ENCODE measurements at places on chromosomes 3 and 15.

- no peak for DNase-seq
These were observed 141.2 kb upstream of the SLCO3A1 start for GRCh38 chr15:91712286-91712685.

DNA sequence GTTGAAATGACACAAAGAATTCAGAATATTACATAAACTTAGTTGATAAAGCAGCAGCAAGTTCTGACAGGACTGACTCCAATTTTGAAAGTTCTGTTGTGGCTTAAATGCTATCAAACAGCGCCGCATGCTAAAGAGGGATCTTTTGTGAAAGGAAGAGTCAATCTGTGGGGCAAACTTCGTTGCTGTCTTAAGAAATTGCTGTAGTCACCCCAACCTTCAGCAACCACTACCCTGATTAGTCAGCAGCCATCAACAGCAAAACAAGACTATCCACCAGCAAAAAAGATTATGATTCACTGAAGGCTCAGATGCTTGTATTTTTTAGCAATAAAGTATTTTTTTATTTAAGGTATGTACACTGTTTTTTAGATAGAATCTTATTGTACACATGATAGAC is 14.2 kb downstream of the CRBN start:
- DNase-seq: no peak

DNA sequence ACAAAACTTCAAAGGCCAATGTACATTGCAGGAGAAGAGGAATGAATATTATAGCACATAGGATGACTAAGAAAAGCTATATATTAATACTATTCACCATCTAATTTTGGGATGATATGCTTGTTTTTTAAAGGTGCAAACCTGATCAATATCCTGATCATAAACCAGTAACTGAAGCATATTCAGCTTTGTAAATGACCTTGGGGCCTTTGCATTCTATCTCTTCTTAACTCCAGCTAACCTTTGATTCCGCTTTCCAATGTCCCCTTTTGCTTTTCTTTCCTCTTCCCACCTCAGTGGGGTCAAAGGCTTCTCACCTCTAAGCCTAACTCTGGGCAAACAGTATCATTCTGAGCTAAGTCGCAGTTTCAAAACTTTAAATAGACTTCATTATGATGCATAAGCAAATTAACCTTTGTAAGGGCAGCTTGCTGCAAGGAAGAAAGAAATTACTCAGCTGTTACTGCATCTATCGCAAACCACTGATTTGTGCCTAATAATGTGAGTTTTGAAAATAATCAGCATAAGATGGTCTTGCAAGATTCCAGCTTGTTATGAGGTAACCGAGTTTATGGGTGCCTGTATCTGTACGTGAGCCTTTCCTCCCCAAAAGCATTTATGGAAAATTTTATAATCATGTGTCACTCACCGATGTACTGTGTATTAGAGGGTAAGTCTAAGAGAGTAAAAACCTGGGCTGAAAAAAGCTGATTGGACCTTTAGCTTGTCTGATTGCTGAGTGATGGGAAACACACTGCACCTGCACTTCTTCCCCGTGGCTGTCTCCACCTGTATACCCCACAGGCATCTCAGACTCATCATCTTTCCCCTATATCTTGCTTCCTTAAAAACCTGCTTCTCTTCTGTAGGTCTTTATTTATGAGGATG is 116.8 kb downstream of the TPRG1 start:
- DNase-seq: no peak

- no peak for DNase-seq
These were observed 24.8 kb upstream of the RHO start for GRCh38 chr3:129503471-129504291.

DNA sequence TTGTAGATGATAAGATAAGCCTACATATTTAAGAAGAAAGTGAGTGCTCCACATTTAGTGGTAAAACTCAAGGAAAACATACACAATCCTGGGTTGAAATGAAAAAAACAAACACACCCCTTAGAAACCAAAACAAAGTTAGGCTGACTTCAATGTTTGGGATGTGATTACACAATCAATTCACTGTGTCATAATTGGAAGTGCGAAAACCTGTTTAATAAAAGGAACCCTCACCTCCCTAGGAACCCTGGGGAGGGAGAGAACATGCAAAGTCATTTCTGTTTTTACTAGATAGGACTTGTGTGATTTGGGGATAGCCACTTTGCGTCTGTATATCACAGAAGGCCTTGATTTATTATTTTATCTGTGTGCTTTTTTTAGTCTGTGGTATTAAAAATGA is 275.0 kb downstream of the NFKBIZ start:
- no peak for DNase-seq

- no peak for DNase-seq
These were observed 33.2 kb downstream of the TRIM69 start for GRCh38 chr15:44769521-44769920.

DNA sequence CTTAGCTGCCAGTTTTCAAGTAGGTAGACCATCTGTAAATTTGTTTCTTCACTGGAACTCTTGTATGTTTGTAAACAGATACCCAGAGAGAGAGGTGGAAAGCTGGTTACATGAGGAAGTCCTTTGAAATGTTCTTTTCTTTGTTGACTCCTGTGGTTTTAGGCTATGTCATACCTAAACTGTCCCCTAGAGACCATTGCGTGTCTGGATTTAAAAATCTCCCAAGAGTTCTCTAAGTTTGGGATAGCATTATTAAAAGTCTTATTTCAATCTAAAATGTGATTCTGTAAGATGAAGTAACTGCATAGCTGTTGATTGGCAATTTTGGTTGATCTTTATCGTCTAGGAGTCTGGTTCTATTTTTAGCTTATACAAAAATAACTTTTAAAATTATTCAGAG is 127.2 kb downstream of the GHSR start:
- no peak for DNase-seq

GRCh38 chr3:44913868-44914468 is 39.6 kb downstream of the TGM4 start:
- DNase-seq: peak; percentile 57

DNA sequence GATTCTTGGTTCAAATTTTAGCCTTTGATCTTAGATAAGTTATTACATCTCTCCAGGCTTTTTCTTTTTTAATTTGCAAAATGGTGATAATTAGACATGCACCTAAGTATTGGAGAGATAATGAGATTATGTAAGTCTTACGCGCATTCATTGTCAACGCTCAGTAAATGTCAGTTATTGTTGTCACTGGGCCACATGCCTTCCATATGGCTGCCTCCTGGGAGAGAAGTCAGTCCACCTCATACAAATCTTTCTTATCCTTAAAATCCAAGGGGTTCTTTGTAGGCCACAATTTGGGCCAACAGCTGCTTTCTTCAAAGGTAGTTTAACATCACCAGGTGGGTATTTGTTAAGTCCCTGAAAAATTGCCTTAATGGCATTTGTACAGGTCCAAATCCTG is 25.5 kb upstream of the PTPRG start:
- no peak for DNase-seq

DNA sequence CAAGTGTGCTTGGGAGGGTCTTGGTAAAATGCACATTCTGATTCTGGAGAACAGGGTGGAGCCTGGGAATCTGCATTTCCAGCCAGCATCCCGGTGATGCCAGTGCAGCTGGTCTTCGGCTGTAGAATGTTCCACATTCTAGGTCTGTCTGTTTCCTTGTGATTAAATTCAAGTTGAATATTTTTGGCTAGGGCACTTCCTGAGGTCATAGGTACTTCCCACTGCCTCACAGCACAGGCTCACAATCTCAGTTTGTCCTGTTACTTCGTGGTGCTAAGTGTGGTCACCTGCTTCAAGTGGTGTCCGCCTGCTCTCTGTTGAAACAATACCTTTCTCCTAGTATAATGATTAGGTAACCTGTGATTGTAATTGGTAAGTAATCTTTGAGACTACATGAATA is 40.1 kb downstream of the FLNB start:
- no peak for DNase-seq

- no peak for DNase-seq
These were observed 205.6 kb downstream of the NECTIN3 start for GRCh38 chr3:111277226-111277625.

- no peak for DNase-seq
These were observed 82.0 kb downstream of the HHLA2 start for GRCh38 chr3:108378153-108378951.

DNA sequence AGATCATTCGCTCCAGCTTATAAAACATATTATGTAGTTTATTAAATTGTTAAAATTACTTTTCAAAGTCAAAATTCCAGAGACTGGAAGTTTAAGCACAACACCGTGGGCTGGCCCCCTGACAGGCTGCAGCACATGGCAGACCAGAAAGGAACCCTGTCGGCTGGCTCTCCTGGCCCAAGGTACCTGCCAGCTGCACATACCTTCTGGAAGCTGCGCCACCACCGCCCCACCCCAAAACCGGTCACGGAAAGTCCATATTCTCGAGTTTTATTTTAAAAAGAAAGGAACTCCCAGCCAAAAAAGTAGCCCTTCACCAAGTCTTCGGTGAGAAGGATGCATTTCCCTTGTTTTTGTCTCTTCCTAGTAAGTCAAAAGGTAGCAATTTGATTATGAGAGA is 94.6 kb downstream of the FOXP1 start:
- DNase-seq: no peak

- no peak for DNase-seq
These were observed 11.9 kb upstream of the PKM start for GRCh38 chr15:72242775-72243370.

- DNase-seq: no peak
These were observed 181.6 kb upstream of the RORA start for GRCh38 chr15:61410662-61411061.

GRCh38 chr3:157081626-157082210 is 78.2 kb downstream of the CCNL1 start:
- peak; percentile 51 for DNase-seq

GRCh38 chr15:94478763-94479162 is 247.4 kb downstream of the MCTP2 start:
- DNase-seq: no peak

DNA sequence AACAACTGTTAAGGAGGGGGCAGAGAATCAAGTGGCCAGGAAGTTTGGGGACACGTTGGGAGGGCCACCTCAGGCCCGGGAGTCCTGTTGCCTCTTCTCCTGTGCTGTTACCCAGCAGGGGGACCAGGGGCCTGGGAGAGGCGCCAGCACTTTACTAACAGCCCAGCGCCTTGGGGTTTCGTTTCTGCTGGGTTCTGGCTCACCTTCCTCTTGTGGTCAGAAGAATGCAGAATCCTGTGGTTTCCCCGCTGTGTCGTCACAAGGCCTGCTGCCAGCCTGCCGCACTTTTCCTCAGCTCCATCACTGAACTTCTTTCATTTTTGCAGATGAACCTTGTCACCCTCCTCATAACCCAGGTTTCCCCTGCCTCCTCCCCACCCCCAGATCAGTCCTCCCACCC is 67.7 kb downstream of the SLC30A4 start:
- DNase-seq: peak; percentile 88

- no peak for DNase-seq
These were observed 34.2 kb downstream of the RAB11A start for GRCh38 chr15:65903296-65904073.

DNA sequence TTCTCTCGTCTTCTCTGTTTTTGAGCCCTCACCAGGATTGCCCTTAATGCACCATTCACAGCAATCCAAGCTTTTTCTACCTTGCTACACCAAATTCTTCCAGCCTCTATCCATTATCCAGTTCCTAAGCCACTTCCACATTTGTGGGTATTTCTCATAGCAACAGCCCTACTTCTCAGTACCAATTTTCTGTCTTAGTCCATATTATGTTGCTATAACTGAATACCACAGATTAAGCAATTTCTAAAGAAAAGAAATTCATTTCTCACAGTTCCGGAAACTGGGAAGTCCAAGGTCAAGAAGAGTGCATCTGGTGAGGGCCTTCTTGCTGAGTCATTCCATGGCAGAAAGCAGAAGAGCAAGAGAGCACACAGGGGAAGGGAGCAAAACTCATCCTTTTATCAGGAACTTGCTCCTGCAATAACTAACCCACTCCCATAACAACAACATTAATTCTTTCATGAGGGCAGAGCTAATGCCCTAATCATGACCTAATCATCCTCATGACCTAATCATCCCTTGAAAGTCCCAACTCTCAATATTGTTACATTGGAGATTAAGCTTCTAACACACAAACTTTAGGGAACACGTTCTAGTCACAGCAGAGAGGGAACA is 9.7 kb upstream of the EIF1B start:
- no peak for DNase-seq

DNA sequence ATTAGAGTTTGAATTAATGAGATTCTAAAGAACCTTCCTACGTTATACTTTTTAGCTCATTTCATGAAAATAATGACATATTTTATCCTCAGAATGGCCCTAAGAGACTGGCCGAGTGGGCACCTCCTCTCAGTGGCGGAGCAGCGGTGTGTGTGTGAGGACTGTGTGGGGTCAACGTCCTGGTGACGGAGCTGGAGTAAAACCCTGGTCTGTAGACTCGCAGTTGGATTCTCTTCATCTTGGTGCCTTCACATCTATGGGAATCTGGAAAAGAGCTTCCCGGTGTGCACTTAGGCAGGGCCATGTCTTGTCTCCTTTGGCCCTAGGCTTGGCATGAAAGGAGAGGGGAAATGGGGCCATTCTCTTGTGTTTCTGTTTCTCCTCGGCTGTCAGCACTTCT is 21.4 kb upstream of the PAQR5 start:
- DNase-seq: no peak

- no peak for DNase-seq
These were observed 124.3 kb downstream of the ZNF280D start for GRCh38 chr15:56608993-56609392.

DNA sequence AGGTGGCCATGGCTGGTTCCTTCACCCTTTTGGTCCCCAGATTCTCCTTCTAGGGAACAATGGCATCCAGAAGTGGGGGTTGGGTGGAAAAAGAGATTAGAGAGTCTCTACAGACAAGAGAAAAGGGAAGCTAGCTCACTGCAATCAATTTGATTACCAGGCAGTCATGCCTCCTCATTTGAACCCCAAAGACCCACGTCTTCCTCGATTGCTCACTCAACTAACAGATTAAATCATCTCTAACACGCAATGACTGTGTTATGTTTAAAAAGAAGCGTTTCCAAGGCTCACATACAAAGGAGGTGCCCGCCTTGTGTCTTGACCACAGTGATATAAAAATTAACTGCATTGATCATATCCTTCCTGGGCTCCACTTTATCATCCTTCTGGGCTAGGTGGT is 57.6 kb downstream of the BHLHE40 start:
- DNase-seq: no peak

- DNase-seq: no peak
These were observed 2.1 kb downstream of the PODXL2 start for GRCh38 chr3:127630811-127631714.

- DNase-seq: peak; percentile 94
These were observed at the start of gene AP4E1 for GRCh38 chr15:50908209-50909009. Gene AP4E1 (plus strand): TSS chr15:50908683. CDS start chr15:50908779, 96 bp downstream.

- no peak for DNase-seq
These were observed 91.2 kb downstream of the MB21D2 start for GRCh38 chr3:192826214-192827006.

GRCh38 chr3:104359546-104359945 is 1007.2 kb upstream of the ALCAM start:
- no peak for DNase-seq

All from Jurkat, Clone E6-1 (cell line).